Stimulated activated CD4-positive, alpha-beta T cell treated with anti-CD3 and anti-CD28 coated beads, TNF-alpha, amount 100 ng/mL, for 4 hours (primary cell): ENCODE measurements at places on chromosomes 6 and 20.

GRCh38 chr6:62042429-62042828 lies 243.6 kb downstream of the KHDRBS2 start:
- DNase-seq = no peak

DNA sequence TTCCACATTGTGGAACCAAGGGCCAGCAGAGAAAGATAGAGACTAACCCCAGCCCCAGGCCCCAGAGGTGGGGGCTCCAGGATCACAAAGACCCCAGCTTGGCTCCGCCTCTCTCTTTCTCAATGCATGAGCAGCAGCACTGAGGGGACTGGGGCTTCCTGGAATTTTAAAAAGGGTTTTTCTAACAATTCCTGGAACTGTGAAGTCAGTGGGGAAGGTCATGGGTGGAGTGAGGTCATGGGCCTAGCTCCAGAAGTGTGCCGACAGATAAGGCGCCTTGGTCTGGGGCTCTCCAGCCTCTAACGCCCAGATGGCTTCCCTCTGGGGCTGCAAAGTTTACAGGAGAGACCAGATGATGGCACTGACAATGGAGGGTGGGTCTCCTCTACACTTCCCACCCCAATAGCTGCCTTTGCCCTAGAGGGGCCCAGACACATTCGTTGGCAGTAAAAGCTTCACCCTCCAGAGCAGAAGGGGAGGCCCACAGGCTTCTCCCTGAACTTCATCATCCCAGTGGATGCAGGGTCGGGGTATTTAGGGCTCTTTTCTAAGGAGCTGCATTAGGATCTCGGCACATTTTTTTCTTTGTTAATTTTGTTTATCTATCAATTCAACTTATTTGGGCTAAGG lies 46.9 kb upstream of the CD93 start:
- DNase-seq = no peak

- no peak for DNase-seq
These were observed 17.7 kb downstream of the CCDC167 start for GRCh38 chr6:37481711-37482605.

- no peak for DNase-seq
These were observed 643 bp upstream of the SLC35D3 start for GRCh38 chr6:136921381-136921935.

GRCh38 chr6:163764565-163764964 lies 350.0 kb downstream of the QKI start:
- DNase-seq = no peak

DNA sequence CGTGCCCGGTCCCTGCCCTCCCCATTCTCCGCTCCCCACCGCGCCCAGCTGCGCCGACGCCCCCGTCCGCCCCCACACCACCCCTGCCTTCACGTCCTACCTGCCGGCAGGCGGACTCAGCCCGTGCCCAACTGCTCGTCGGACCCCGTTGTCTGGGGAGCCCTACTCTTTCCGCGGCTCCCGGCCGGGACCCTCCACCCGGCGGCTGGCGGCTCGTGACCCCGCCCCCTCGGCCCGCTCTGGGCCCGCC lies at the start of gene SERAC1:
Gene SERAC1 (minus strand): TSS at position 223 of the 250 bp plus-strand sequence. CDS start 9,899 bp downstream, outside the sequence.
- DNase-seq = no peak

DNA sequence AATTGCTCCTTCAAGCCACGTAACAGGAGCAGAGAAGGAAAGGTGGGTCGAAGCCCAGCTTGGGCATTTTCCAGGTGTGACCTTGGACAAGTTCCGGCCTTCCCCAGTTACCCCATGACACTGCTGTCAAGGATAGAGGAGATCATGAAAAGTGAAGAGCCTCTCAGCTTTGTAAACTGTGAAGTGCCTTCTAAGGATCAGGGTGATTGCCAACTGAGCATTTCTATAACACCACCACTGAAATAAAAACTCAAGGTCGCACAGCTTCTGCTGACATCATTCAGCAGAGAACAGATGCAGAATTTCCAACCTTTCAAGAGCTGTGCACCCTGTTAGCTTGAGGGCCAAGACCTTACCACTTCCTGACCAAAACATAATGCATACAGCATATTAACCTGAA lies 24.0 kb upstream of the ZMYND8 start:
- DNase-seq = no peak

GRCh38 chr6:25389471-25389870 lies 110.3 kb downstream of the CARMIL1 start:
- no peak for DNase-seq

DNA sequence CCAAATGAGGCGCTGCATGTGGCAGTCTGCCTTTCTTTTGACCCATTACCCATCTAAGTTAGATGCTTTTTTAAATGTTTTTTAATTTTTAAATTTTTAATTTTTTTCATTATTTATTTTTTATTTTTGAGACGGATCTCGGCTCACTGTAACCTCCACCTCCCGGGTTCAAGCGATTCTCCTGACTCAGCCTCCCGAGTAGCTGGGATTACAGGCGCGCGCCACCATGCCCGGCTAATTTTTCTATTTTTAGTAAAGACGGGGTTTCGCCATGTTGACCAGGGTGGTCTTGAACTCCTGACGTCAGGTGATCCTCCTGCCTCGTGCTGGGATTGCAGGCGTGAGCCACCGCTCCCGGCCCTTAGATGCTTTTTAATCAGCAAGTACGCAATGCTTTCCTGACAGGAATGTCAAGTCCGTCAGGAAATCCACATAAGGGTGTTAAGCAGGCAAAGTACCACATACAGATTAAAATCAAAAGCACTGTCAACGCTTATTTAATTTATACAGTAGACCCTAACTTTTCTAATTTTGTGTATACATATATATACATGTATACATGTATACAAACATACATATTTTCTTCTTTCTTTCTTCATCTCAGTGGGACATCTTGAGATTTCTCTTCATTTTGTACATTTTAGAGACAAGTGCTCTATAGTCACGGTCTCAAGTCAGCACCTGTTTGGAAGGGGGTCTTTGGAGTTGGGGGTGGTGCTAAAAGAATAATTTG lies 995 bp upstream of the GSTA4 start:
- DNase-seq = peak; percentile 34

- no peak for DNase-seq
These were observed 1.2 kb downstream of the SMIM29 start for GRCh38 chr6:34247481-34248197.

- no peak for DNase-seq
These were observed 328 bp downstream of the RRBP1 start for GRCh38 chr20:17681726-17682102.

- DNase-seq = no peak
These were observed 70.7 kb downstream of the PDE7B start for GRCh38 chr6:135922174-135922573.

GRCh38 chr6:113644861-113645575 lies 212.1 kb upstream of the MARCKS start:
- no peak for DNase-seq

GRCh38 chr20:18623156-18623910 lies 35.5 kb downstream of the DTD1 start:
- DNase-seq = no peak

DNA sequence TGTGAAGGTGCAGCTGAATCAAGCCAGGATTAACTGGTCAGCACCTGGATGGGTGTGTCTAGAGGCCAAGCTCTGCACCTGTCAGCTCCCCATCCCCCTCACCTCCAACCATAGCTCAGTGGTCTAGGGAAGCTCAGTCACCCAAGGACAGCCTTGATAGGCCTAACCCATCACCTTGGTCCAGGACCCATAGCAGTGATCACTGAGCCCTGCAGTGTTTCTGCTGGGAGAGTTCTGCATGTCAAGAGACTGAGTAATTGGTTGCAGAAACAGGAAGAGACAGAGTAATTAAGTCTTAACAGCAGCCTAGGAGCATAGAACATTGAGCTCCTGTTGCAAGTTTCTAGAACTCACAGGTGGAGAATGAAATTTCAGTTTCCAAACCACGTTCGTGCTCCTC lies 18.7 kb upstream of the RALGAPB start:
- DNase-seq = no peak

GRCh38 chr6:21501815-21502214 lies 91.7 kb upstream of the SOX4 start:
- DNase-seq = no peak

DNA sequence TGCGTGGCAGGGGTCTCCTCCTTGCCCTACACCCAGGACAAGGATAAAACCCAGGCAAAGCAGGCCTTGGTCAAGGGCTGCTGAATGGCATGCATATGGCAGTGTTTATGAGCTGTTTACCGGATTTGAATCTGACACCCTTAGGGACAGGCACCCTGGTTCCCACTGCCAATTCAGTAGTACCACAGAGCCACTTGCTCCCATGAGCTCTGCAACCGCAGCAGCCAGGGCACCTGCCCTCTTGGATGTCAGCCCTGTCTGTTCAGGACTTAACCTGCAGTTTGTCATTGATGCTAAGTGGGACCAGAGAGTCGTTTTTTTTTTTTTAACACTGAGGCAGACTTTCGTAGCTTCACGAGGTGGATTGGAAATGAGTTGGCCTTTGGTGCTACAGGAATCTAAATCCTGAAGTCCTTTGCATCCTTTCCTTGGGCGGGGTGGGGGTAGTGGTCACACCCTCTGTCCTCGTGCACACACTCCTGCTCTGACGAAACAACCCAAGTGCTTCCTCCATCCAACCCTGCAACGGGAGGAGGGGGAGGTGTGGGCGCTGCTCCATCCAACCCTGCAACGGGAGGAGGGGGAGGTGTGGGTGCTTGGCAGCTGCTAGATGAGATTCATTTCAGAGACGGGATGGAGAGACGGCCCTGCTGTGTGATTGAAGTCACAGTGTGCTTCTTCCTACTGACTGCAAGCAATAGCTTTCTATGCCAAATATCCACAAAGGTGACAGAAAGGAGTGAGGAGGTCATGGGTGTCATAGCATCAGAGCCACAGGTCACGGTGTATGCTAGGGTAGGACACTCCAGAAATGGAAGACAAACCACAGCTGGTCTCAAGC lies 166.5 kb downstream of the SMOC2 start:
- DNase-seq = no peak

- no peak for DNase-seq
These were observed 81.8 kb downstream of the MLIP start for GRCh38 chr6:54192993-54193392.

GRCh38 chr6:111648100-111648499 lies 42.4 kb upstream of the TRAF3IP2 start:
- DNase-seq = no peak

- DNase-seq = no peak
These were observed 36.2 kb upstream of the ZMYND8 start for GRCh38 chr20:47392721-47393073.

- DNase-seq = no peak
These were observed 18.3 kb downstream of the HMGN4 start for GRCh38 chr6:26556263-26557070.

GRCh38 chr6:109690737-109691621 lies at the start of the genes AK9 and FIG4:
TSS of gene AK9 (minus strand) at chr6:109691202. CDS start at chr6:109675745, 15,457 bp downstream.
TSS of gene FIG4 (plus strand) at chr6:109691296. CDS start at chr6:109691436, 140 bp downstream.
- peak; percentile 84 for DNase-seq

DNA sequence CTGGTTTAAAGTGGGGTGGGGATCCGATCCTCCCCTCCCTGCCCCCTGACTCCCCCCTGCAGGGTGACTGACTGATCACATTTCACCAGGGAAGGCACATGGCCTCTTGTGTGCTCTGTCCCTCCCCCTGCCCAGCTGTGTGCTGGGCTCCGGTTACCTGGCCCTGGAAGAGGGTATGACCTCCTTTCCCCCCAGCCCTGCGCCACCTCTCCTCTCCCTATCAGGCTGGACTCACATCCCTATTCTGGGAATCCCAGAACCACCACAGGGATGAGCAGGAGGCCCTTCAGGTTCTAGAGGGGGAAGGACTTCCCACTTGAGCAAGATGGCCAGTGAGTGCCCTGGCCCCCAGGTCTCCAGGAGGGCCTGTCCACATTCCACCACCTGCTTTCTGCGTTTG lies 2.1 kb upstream of the IP6K3 start:
- DNase-seq = no peak

GRCh38 chr20:38843346-38843745 lies 37.8 kb downstream of the PPP1R16B start:
- no peak for DNase-seq

DNA sequence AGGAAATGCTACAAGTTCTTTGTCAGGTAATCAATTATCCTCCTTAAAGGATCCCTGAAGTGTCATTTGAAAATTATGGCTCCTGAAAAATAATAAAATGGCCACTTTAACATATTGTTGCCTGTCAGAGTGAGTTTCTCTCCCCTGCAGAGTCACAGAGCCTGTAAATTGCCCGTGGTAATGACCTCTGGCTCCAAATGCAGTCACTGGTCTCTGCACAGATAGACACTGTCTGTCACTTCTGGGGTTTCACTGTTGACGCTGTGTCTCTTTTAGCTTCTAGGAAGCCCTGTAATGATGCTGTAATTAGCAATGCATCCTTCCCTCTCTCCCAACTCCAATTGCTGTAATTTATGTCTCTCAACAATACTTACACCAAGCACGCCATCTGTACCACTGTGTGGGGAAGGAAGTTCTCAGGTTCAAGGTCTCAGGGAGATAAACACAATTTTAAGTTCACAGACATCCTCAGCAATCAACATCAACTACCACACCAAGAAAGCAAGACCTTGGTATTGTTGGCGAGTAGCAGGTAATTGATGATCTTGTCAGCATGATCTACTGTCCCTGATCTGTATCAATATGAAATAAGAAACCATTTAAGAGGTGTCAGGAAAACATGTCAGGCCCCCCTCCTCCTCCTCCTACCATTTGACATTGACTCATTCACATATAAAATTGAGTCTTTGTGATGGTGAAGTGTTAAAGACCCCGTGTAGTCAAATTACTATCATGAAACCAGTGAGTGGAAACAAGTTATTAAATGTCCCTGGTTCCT lies 91.2 kb upstream of the SULF2 start:
- no peak for DNase-seq
